ENCODE measurements at places on chromosomes 6 and 20.

- no peak for DNase-seq
Observed at GRCh38 chr6:41586252-41587007, 40.2 kb downstream of the FOXP4 start.

- no peak for DNase-seq
Observed at GRCh38 chr6:82123632-82124031, 123.9 kb downstream of the IBTK start.

DNA sequence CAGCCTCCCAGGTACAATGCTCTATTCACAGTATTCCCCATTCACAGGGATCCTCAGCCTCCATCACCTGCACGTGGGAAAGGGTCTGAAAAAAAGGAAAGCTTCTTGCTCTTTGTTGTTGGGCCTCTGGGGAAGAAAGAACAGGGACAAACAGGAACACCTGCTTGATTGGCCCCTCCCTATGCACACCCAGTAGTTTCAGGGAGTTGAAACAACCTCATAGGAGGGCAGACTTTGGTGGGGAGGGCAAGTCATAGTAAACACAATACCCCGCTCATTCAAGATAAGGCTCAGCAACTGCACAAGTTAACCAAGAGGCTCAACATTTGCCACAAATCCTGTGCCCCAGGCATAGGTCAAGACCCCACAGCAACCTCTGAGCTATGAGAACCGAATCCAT is 1.7 kb downstream of the GHRH start:
- DNase-seq: no peak

DNA sequence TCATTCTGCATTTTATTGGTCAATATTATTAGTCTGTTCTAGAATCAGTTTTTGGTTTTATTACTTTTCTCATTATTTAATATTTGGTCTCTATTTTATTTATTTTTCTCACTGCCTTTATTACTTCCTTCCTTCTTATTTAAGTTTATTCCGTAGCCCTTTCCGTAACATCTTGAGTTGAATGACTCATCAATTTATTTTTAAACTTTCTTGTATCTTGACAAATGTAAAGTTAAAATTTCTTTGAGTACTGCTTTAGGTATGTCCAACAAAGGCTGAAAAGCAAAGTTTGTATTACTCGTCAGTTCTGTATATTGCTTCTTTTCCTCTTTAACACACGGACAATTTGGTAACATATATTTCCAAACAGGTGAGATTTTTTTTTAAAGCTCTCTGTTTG is 192.0 kb downstream of the CD109 start:
- no peak for DNase-seq
